Stimulated activated CD8-positive, alpha-beta memory T cell treated with anti-CD3 and anti-CD28 coated beads, Interleukin-7, amount 100 ng/mL, for 1 hour (primary cell): ENCODE measurements at places on chromosomes 6 and 20.

- no peak for DNase-seq
Observed at GRCh38 chr20:58650181-58650775, 805 bp upstream of the STX16 start.

DNA sequence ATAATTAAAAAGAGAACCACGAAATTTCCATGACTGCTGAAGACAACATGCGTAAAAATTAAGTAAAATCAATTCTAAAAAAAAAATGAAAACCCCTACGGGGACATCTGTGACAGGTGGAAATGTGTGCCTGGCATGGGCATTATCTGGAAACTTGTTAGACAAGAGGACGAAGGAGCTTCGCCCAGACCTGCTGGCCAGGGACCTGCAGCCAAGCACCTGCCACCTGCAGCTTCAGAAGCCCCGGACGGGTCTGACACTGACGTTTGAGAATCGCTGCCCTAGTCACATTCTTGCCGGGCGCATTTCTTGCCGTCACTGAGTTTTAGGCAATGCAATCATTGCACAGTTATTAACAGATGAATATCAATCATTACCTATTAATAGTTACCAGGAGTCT, 140.3 kb downstream of the SMOC2 start:
- no peak for DNase-seq

- DNase-seq = no peak
Observed at GRCh38 chr6:48069280-48069679, 41.7 kb downstream of the PTCHD4 start.

DNA sequence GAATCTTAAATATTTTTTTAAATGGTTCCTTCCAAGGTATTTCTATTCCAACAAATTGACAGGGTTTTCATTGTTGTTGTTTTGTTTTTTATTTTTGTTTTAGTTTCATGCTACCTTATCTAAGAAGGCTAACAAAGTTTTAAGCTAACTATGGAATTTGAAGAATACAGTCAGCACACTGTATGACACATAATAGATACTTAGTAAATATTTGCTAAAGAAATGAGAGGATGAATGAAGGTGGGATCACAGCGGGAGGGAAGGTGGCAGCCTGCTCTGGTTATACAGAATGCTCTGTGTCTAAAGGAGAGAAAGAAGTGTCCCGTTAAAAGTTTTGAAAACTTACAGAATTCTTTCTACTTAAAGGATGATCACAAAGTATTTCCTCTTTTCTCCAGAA, 43.7 kb upstream of the DST start:
- DNase-seq = no peak

DNA sequence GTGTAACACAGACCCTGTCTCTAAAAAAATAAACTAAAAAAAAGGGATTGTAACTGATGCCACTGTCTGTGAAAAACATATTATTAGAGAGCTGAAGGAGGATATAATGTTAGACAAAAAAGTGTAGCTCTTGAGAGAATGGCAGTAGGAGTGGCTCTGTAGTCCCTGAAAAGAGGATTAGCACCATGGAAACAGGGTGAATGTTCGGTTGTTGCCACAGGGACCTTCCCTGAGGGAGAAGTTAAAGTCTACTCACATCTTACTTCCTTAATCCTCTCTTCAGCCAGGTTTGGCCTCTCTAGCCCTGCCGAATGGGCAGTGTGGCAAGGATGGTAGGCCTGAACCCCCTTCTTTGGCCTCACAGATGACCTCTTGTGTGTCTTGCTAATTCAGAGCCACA, 12.1 kb downstream of the SCAND1 start:
- DNase-seq = no peak

- no peak for DNase-seq
Observed at GRCh38 chr20:732727-733126, 35.6 kb downstream of the SLC52A3 start.
